Fibroblast of skin of left quadriceps (primary cell): ENCODE measurements at places on chromosomes 11 and 22.

DNA sequence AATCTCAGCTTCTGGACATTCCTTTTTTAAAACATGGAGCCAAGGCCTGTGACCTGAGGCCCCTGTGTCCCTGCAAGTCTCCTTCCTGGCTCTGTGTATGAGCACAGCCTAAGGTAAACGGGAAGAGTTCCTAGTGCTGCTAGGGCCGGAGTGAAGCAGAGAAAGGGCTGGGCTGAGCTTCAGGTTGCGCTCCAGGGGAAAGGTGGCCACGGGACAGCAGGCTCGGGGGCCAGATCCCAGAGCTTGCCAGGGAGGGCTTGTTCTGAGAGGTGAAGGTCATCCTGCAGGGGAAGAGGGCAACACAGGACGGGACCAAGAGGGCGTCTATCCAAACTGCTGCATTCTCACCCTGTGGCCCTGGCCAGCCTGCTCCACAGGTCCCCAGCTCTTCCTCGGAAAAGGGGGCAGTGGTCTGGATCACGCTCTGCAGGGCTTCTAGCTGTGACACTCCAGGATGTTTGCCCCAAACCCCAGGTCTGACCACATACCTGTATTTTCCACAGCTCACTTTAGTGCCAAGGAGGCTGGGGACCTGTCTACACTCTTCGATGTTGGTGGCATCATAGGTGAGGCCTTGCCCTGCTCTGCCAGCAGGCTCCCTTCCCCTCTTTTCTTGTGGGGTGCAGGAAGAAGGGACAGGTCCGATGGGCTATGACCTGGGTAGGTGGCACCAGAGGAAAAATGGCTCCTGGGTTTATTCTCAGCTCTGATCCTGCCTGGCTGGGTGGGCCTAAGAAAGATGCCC, 20.4 kb downstream of the SLC37A2 start:
- no peak for DNase-seq

GRCh38 chr11:41449483-41450050, 9.9 kb downstream of the LRRC4C start:
- no peak for DNase-seq

DNA sequence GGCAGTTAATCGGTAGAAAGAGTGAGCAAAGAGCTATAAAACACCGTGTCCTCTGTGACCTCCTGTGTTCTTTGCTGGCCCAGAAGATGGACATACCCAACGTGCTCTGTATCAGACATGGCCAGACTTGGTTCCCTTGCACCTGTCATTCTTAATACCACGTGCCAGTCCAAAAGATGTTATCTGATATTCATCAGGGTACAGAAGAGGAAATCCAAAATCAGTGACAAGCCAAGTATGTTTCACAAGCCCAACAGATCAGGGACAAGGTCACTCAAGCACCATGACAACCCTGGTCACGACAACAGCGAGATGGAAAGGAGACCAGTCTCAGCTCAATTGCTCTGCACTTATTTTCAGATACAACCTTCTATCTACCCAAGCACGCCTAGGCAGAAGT, 3.4 kb downstream of the LRP4 start:
- no peak for DNase-seq

DNA sequence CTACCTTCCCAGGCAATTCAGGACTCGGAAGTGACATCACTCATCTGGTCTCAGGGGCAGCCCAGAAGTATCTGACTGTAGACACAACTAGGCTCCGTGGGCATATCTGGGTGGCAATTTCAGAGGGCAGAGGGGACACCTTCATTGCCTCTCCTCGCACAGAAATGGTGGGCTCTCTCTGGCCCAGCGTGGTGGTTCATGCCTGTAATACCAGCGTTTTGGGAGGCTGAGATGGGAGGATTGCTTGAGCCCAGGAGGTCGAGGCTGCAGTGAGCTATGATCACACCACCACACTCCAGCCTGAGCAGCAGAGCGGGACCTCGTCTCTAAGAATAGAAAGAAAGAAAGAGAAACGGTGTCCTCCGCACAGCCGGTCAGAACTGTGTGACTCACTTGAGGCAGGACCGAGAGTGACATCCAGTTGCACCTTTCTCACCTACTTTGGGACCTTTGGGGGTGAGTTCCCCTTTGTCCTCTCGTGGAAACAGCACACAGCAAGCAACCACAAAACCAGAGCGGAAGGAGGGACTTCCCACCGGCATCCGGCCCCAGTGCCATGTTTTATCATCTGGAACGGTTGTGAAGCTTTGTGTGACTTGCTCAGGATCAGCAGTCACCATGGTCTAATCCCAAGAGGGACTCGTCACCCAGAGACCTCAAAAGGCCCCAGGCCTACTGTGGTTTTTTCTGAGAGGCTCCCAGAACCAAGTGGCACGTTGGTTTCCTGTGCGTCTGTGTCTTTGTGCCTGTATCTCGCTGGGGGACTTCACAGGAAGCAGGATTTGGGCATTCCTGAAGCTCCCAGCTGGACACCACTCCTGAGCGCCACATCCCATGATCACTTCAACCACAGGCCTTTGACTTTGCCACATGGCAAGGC, 38.4 kb upstream of the EMID1 start:
- no peak for DNase-seq

GRCh38 chr11:72375241-72375960, 58.9 kb downstream of the CLPB start:
- DNase-seq: no peak

GRCh38 chr22:38012604-38013072, 28.3 kb upstream of the SOX10 start:
- no peak for DNase-seq

- no peak for DNase-seq
Measured at GRCh38 chr22:23402275-23403151, 177.6 kb downstream of the IGLL1 start.

- DNase-seq: no peak
Measured at GRCh38 chr11:118079491-118079890, 2.6 kb downstream of the TMPRSS4 start.

GRCh38 chr11:13862845-13863392, 99.6 kb upstream of the SPON1 start:
- no peak for DNase-seq

- no peak for DNase-seq
Measured at GRCh38 chr22:35482974-35483373, 57.7 kb upstream of the RASD2 start.

GRCh38 chr11:33227578-33228261, 29.5 kb upstream of the HIPK3 start:
- DNase-seq: peak; percentile 4

- no peak for DNase-seq
Measured at GRCh38 chr11:108927791-108928545, 263.1 kb downstream of the DDX10 start.

- no peak for DNase-seq
Measured at GRCh38 chr11:122803716-122804115, 34.6 kb upstream of the CRTAM start.

- DNase-seq: peak; percentile 42
Measured at GRCh38 chr11:134949121-134950090, 537.4 kb upstream of the B3GAT1 start.

GRCh38 chr22:49663311-49663711, 164.4 kb downstream of the BRD1 start:
- DNase-seq: no peak

- no peak for DNase-seq
Measured at GRCh38 chr22:25153961-25154666, 45.5 kb upstream of the CRYBB3 start.

- no peak for DNase-seq
Measured at GRCh38 chr11:9060700-9061111, 30.7 kb downstream of the SCUBE2 start.

- DNase-seq: no peak
Measured at GRCh38 chr22:16960220-16960883, 47.7 kb downstream of the GAB4 start.

GRCh38 chr11:83778596-83778995, 492.4 kb upstream of the CCDC90B start:
- DNase-seq: no peak

- DNase-seq: no peak
Measured at GRCh38 chr11:47328449-47329390, 23.8 kb downstream of the MYBPC3 start.

- DNase-seq: peak; percentile 44
Measured at GRCh38 chr11:15158351-15159015, 43.8 kb downstream of the INSC start.

DNA sequence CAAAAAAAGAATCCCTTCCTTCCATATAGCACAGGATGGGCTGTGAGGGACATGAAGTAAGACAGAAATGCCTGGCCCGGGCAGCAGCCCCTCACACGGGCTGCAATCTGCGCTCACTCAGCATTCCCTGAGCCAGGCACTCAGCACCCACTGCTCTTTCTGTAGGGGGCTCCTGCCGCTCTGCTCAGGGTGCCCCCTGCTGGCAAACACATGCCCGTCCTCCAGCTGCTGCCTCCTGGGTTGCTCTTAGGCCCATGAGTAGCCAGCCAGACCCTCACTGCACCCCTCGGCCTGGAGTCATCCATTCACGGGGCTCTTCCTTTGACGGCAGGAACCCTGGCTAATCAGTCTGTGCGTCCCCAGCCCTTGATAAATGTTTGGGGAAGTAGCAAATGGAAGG, 6.9 kb downstream of the MCAT start:
- DNase-seq: no peak

GRCh38 chr11:133947321-133947756, 9.4 kb downstream of the IGSF9B start:
- peak; percentile 12 for DNase-seq

- peak; percentile 18 for DNase-seq
Measured at GRCh38 chr11:1298695-1299492, 10.5 kb downstream of the TOLLIP start.

- DNase-seq: no peak
Measured at GRCh38 chr11:57477507-57478189, 17.3 kb downstream of the RTN4RL2 start.

GRCh38 chr11:1153951-1154493, 3.7 kb upstream of the MUC5AC start:
- DNase-seq: peak; percentile 1

DNA sequence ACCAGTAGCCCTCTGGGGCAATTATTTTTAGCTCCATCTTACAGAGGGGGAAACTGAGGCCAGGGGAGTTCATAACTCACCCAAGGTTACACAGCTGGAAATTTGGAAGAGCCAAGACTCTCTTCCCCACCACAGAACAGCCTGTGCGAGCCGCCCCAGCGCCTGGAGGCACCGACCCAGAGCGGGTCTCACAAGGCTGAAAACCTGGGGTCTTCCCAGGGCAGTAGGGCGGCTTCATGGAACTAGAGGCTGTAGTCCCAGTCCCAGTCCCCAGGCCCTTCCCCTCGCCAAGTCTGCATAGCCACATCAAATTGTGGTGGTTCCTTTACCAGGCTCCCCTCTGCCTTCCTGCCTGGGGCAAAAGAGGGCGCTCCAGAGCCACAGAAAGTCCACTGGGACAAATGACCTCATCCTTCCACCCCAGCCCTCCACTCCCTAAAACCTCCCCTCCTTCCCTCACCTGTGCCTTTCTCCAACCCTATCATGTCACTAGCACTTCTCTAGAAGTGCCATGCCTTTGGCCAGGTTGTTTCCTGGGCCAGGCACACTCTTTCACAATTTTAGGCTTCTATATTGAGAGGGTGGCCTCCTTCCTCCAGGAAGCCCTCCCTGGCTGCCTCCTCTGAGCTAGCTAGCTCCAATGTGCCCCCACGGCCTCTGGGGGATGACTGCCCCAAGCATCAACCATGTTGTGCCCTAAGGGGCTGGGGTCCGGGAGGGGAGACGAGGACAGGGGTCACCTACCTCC, 15.2 kb upstream of the CDC42EP1 start:
- DNase-seq: no peak

DNA sequence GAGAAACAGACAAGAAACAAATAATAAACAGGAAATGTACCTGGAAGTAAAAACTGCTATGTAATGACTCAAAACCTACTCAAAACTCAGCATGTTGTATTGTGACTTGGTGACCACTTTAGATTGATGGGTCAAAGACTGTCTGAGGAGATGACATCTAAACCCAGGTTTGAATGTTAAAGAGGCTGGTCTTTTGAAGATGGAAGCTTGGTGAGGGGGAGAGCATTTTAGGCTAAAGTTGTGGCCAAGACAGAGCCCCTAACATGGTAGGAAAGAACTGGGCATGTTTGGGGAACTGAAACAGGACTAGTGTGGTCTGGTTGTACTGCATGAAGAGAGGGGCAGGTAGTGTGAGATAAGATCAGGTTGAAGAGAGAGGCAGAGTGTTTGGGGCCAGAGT, 85.3 kb upstream of the MYO18B start:
- no peak for DNase-seq

DNA sequence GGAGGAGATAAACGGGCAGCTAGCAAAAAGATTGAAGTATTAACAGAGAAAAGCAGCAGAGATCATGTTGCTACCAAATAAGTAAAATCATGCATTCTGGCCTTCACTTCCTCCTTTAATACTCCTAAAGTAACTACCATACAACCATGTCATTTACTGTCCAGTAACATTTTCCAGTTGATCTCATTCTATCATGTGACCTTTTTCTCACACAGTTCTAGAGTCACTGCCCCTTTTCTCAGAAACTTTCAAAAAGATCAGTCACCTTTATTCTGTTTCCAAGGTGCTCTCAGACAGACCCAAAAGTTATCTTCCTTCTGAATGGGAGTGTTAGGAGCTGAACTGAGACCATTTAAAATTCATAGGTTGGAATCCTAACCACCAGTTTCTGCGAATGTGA, 984.4 kb downstream of the FAM181B start:
- DNase-seq: no peak

DNA sequence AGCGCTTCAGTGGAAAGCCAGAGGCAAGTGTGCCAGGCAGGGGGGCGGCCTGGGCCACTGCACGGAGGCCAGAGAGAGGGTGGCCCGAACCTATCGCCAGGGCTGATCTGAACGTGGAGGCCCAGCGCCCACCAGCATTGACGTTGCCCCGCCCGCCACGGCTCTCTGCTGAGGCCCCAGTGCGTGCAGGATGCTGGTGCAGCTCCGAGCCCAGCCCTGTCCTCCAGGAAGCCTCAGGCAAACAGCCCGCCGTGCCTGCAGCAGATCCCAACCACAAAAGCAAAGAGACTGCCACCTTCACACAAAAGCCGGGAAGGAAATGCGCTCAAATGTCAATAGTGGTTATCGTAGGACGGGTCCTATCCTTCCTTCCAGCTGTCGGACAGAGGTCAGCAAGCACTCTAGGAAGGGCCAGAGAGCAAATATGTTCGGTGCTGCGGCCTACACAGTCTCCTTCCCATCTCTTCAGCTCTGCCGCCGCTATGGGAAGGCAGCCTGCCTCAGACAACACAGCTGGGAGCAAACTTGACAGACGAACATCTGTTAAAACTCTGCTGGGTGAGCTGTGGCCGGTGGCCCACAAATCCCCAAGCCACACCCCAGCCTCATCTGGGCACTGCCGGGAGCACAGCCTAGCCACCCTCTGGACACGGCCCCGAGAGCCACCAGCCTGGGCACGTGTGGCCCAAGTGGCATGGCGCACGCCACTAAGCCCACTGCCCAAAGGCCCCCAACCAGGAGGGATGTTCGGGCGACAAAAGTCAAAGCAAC, 146.2 kb downstream of the CRYBB2 start:
- DNase-seq: no peak

DNA sequence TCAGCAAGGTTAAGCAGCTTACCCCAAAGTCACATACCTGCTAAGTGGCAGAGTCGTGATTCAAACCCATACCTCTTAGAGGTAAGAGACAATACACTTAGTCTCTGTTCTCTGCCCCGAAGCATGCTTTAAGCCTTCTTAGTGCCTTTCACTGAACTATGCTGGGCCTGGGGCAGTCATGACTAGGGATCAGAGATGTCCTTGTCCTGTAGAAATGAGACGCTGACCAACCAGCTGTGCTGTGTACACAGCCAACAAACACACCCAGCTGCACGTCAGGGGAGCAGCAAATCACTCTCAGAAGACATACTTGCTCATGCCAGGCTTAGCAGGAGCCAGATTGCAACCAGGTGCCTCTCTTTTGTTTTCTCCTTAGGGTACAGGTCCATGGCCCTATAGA, 255.7 kb downstream of the BUD13 start:
- no peak for DNase-seq

- no peak for DNase-seq
Measured at GRCh38 chr11:120280600-120281051, 40.7 kb downstream of the POU2F3 start.
